ENCODE measurements at places on chromosomes 5 and 9.
A peak's percentile ranks its signal among the peaks of the same experiment; 100 is the strongest.

GRCh38 chr5:88872971-88873370 is 10.0 kb downstream of the MEF2C start:
- DNase-seq, result no peak

DNA sequence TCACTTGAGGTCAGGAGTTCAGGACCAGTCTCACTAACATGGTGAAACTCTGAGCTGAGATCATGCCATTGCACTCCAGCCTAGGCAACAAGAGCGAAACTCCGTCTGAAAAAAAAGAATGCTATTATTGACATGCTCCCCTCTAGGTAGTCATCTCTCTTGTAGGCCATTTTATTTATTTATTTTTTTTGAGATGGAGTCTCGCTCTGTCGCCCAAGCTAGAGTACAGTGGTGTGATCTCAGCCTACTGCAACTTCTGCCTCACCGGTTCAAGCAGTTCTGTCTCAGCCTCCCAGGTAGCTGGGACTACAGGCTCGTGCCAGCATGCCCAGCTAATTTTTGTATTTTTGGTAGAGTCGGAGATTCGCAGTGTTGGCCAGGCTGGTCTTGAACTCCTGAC is 20.6 kb upstream of the NIM1K start:
- no peak for DNase-seq

DNA sequence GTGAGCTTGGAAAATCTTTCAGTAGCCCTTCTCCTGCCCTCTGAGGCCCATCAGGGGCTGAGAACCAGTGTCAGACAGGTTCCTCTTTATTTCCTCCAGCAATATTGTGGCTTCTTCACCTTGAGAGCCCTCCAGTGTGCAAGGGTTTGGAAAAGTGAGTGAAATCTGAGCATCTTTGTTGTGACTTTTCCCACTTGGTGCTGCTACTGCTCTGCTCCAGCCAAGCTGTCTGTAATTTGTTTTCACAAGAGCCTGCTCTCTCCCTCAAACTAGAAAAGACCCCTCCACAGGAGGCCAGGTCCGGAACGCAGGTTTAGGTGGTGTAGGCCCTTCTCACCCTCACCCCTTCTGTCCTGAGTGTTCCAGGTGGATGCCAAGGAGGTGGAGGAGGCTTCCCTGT is 57.4 kb upstream of the SPRY4 start:
- no peak for DNase-seq

- no peak for DNase-seq
These were observed 123.6 kb downstream of the INVS start for GRCh38 chr9:100222674-100223073.

DNA sequence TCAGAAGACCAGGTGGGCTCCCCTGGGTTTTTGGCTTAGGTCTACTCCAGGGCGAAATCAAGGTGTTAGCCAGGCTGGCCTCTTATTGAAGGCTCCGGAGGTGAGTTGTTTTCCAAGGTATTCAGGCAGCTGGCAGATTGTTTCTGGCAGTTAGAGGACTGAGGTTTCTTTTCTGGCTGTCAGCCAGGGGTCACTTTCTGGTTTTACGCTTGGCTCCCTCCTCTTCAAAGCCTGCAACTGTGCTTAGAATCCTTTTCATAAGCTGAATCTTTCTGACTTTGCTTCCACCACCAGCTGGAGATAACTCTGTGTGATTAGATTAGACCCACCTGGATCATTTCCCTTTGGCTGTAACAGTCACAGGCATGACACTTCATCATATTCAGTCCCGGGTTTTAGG is 24.6 kb downstream of the RFK start:
- DNase-seq, result no peak

GRCh38 chr5:56543441-56544388 is 271.6 kb upstream of the MAP3K1 start:
- no peak for DNase-seq

- peak; percentile 85 for DNase-seq
These were observed 16.8 kb upstream of the NSD1 start for GRCh38 chr5:177116631-177117373.
